Activated T-cell treated with anti-CD3 and anti-CD28 coated beads for 24 hours (primary cell): ENCODE measurements at places on chromosomes 1 and 21.

- DNase-seq = no peak
These were observed 54.9 kb upstream of the LAMC2 start for GRCh38 chr1:183131166-183131565.

GRCh38 chr1:61323681-61324328 lies 241.4 kb downstream of the NFIA start:
- DNase-seq = no peak

DNA sequence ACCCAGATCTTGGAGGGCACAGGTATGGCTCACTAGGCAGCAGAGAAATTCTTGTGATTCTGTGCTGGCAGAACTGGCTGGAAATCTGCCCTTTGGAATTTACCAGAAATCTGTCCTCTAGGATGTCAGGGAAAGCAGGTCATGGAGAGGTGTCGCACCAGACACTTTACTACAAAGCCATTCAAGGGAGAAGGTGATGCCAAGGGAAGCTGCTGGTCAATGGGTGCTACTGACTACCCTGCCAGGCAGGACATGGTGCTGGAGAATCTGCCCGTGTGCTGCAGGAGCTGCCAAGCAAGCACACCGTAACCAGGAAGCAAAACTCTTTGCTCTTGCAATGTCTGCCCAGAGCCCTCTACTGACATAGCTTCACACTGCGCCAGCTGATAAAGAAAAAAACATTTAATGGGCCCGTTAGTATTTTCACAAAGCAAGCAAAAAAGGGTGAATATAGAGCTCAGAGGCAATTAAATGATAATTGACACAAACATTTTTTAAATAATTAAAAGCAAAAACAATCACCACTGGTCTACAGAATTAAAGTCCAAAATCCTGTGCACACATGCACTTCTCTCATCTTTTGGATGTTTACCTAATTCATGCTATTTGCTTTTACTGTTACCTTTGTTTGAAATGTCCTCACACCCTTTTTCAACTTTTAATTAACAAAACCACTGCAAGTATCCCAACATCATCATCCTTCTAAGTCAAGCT lies 7.2 kb upstream of the FBXO28 start:
- DNase-seq = no peak

- no peak for DNase-seq
These were observed 3.2 kb upstream of the UCK2 start for GRCh38 chr1:165824269-165824643.

GRCh38 chr21:43282358-43283120 lies 113.7 kb downstream of the CRYAA start:
- DNase-seq = no peak

DNA sequence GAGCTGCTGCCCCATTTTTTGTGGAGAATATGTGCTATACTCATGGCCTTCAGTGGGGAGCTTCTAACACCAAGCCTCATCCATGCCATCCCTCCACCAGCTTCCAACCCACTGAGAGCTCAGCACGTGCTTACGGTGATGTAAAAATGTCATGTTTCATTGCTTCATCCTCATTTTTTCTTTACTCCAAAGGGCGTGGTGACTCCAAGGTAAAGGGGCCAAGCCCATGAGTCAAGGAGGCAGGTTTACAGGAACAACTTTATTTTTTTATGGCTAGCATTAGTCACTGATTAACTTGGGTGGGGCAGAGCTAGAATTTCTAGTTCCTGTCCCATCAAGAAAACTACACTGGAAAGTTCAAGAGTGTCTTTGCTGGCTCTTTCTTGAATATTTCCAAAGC lies at the start of gene C1orf226:
C1orf226 (plus strand) TSS at position 346 of the 400 bp plus-strand sequence. CDS start 174 bp downstream, outside the sequence.
- DNase-seq = no peak

GRCh38 chr1:1118876-1119220 lies 3.0 kb upstream of the C1orf159 start:
- no peak for DNase-seq

GRCh38 chr1:107740579-107740978 lies 224.4 kb downstream of the VAV3 start:
- DNase-seq = no peak

- no peak for DNase-seq
These were observed 202.6 kb downstream of the APP start for GRCh38 chr21:25967901-25968438.

- DNase-seq = no peak
These were observed 163.7 kb downstream of the NTPCR start for GRCh38 chr1:233114159-233114558.

DNA sequence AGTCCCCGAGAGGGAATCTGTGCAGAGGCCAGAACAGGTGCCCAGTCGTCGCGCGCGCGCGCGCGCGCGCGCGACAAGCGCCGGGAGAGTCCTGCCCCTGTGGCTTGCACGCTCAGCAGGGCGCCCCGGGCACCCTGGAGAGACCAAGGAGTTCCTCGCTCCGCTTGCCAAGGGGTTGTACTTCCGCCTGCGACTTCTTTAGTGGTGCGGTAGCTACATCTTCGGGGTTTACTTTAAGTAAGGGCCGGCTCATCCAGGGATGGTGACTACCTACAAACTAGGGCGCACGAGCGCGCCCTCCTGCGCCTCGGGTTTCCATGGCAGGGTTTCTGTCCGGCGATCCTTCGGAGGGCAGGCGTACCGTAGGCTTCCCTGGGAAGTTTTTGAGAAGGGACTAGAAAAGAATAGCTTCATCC lies 1.4 kb downstream of the LHX4 start:
- DNase-seq = no peak

DNA sequence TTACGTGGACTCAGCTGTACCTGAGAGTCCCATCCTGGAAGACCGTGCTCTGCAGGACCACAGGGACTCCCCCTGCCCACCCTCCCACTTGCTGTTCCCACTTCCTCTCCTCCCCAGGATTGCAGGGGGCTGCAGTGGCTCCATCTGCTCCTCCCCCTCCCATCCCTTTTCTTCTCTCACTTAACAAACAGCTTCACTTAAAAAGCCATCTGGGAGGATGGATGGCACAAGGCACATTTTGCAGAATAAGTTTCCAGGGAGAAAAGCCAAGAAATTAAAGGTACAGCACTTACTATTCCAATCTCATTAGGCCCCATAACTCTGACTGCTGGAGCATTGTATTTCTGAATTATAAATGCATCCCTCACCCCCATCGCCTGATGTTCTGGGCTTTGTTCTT lies 458.7 kb downstream of the PTPRU start:
- no peak for DNase-seq

DNA sequence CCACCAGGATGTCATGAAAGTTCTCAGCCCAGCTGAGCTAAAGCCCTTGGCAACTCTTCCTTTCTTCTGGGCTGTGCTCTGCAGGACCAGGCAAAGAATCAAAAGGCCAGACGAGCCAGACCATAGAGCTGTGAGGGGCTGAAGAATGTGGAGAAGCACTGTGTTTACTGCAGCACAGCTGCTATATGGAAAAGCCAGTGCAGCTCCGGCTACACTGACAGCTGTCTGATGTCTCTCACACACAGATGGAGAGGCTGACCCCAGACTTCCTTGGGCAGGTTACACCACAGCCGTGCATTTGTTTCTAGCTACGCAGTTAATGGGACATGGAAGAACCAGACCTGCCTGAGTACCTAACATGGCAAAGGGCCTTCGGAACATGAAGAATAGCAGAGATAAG lies 40.3 kb downstream of the CD247 start:
- no peak for DNase-seq

DNA sequence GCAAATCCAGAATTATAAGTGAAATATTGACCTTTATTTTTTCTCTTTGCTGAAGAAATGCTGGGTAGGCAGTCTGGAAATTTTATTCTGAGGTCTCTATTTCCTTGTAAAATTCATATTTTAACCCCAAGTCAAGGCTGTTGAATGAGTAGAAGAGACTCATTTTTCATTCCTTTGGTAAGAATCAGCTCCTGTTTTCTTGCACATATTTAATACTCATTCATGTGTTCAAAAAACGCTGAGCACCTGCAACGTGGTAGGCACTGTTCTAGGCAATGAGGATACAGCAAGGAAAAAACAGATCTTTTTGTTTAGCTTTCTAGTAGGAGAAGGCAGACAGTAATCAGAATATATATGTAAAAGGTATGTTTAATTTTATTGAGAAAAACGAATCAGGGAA lies 1.5 kb downstream of the PRKAA2 start:
- no peak for DNase-seq

GRCh38 chr21:44013380-44014088 lies 1.4 kb downstream of the TRAPPC10 start:
- DNase-seq = peak; percentile 41

DNA sequence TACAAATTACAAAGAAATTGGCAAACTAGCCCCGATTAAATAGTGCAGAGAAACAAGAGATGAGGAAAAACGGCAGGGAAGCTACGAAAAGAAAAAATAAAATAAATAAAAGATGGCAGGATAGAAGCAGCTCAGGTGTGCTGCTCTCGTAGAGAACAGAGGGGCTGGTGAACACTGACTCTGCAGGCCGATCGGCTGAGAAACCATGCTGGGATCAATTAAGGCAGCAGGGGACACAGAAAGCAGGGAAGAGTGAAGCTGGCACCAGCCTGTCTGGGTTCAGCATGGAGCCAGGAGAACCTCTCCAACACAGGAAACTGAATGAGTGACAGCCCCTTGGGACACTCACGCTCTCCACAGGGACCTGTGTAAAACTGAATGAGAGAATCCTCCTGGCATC lies 39.5 kb upstream of the TMPRSS15 start:
- no peak for DNase-seq

GRCh38 chr1:5594056-5594956 lies 397.9 kb downstream of the NPHP4 start:
- DNase-seq = no peak

DNA sequence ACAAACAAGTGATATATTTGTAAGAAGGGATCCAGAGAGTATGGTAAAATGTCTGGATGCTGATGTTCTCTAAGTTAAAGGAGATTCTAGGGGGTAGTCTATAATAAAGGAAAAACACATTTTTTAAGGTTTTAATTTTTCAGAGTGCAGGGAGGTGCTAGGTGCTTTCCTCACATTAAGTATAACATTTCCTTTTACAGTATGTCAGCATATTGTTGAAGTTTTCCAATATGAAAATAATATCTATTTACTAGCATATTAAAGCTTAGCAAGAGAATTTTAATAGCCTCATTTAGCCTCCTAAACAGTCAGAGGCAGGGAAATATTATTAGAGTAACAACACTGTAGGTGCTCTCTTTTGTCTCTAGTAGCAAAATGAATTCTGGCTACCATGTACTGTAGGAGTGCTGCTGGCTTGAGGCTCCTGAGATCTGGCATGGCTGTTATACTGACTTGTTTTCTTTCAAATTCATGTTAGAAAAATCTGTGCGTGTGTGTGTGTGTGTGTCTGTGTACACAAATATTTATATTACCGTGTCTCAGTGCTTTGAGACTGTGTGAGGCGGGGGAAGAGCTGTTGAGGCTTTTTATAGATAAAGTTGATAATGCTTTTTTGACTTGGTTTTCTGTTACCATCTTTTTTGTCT lies 71.0 kb downstream of the POU2F1 start:
- DNase-seq = no peak

DNA sequence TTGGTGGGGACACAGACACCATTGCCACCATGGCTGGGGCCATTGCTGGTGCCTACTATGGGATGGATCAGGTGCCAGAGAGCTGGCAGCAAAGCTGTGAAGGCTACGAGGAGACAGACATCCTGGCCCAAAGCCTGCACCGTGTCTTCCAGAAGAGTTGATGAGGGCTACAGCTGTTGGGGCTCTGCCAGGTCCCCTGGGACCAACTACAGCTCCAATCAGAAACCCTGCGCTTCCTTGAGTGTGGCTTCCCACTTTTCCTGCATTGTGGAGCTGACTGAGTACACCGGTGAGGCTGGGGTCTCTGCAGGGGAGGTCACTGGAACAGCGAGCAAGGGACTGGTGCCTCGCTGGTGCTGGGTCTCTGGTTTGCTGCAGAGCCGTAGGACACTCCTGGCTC lies 4.5 kb downstream of the ADPRS start:
- no peak for DNase-seq

GRCh38 chr1:145922266-145922665 lies 3.7 kb upstream of the PEX11B start:
- DNase-seq = no peak

GRCh38 chr1:10105484-10105883 lies 72.7 kb downstream of the UBE4B start:
- no peak for DNase-seq

- no peak for DNase-seq
These were observed 4.5 kb downstream of the PRAMEF12 start for GRCh38 chr1:12778061-12778460.

GRCh38 chr1:179082999-179083335 lies 1.1 kb downstream of the TOR3A start:
- DNase-seq = no peak

DNA sequence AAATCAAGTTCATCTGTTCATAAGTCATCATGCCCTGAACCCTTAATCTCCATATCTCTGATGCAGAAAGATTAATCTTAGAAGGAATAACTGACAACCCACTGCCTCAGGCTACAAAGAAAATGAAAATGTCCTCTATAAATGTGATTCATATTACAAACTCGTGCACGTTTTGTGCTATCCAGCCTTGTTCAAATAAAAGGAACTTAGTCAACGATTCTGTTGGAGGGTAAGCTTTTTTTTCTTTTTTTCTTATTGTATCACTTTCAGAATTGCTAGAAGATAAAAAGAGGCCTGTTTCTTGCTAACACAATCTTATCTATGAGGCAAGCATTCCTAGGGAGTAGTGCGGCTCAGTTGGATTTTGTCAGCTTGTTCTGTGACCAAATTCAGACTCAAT lies 228.4 kb downstream of the TM2D1 start:
- DNase-seq = no peak

DNA sequence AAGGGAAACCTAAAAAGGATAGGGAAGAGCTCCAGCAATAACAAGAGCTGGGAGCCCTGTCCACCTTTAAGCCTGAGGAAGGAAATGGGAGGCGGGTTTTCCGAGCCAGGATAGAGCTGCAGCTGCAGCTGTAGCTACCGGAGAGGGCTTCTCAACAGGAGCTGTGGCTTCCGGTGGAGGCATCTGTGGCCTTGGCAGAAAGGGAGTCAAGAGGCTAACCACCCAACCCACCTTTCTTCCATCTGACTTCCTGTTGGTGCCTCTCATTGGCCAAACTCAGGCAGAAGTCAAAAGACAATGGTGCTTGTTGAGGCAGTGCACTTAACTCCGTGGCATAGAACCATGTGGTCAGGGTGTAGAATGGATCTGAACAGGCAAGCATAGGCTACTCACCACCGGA lies 313.1 kb upstream of the DAB1 start:
- no peak for DNase-seq

DNA sequence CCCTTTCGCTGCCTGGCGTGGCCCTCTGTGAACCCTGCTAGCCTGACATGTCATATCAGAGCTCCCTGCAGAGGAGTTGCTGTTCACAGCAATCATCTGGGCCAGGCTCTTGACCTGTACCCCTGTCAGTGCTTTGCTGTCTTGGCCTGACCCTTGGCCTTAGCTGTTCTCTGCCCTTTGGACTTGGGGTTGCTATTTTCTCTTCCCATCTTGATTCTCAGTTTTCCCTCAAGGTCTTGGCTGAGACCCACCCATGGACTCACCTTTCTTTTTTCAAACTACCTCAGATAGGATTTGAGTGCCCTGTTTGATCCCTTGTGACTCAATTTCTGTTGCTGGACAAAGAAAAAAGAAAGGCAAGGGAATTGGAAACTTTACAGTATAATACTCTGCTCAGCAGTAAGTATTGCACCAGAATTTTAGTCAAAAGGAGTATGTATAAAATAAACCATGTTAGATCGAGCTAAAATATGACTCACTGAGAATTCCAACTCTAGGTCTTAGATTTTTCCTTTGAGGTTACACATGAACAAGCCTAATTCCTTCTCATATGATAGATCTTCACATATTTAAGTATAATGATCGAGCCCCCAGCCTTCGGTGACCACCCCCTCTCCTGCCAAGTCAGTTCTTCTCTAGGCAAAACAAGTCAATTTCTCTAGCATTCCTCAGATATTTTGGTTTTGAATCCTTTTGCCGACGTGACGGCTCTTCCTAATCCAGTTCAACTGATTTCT lies 110.5 kb downstream of the NGF start:
- no peak for DNase-seq
